ENCODE measurements at places on chromosomes 2 and 18. TPM values are rescaled to one million over a fixed set of nuclear protein-coding genes. Genes with fewer than 3 reads are reported as not detected.

Gene EVX2
- not detected for total RNA-seq

Gene OR6B2
- total RNA-seq: not detected

Gene TET3
- total RNA-seq: 15.9 TPM

Gene TRABD2A
- 1.5 TPM for total RNA-seq

Gene EIF2B4
- total RNA-seq: 23.5 TPM

Gene ANKRD30BL
- 1.4 TPM for total RNA-seq

Gene ROCK1
- 59.0 TPM for total RNA-seq

Gene CTAGE1
- total RNA-seq: not detected

Gene ZC3H6
- total RNA-seq: 9.7 TPM

All from skin of body (tissue), 3 donors.